ENCODE measurements at places on chromosomes 1 and 21. TPM values are rescaled to one million over a fixed set of nuclear protein-coding genes. Genes with fewer than 3 reads are reported as not detected.

The MMP23B gene
- total RNA-seq: 1.5 TPM

The ZFP69B gene
- total RNA-seq: 3.0 TPM

The FCGR3A gene
- total RNA-seq: not detected

The LMX1A gene
- total RNA-seq: not detected

The AKNAD1 gene
- 1.2 TPM for total RNA-seq

The PRDM16 gene
- 0.31 TPM for total RNA-seq

The PTPRC gene
- not detected for total RNA-seq

The ST6GALNAC3 gene
- 0.60 TPM for total RNA-seq

The PROX1 gene
- total RNA-seq: 0.18 TPM

Measured in A549 treated with ZK216348 at 1 μM for 4 hours (cell line).